ENCODE measurements at places on chromosomes 13 and 19. TPM values are rescaled to one million over a fixed set of nuclear protein-coding genes. Genes with fewer than 3 reads are reported as not detected.

DNA sequence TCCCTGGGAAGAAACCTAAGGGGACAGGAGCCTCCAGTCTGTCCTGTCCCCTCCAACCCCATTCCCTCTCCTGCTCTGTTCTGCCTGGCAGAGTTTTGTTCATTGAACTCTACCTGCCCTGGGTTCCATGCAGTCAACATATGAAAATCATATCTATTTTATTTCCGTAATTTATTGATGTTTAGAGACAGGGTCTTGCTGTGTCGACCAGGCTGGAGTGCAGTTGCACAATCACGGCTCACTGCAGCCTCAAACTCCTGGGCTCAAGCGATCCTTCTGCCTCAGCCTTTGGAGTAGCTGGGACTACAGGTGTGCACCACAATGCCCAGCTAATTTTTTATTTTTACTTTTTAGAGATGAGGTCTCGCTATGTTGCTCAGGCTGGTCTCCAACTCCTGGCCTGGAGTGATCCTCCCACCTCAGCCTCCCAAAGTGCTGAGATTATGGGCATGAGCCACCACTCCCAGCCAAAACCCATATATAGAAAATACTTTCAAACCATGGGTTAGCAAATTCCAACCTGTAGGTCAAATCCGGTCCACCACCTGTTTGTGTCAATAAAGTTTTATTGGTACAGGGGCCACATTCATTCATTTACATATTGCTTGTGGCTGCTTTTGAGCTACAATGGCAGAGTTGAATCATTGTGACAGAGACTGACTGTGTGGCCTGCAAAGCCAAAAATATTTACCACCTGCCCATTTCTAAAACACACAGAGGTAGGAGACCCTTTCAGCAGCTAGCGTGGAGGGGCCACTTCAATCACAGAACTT lies 39.3 kb downstream of the FBN3 start:
- H3K4me3 ChIP-seq, result no peak overlapping the region
- DNase-seq, result no peak
- no peaks in the 10 kb centered on the region for H3K27me3 ChIP-seq
- H3K27ac ChIP-seq, result no peak overlapping the region
- H3K36me3 ChIP-seq, result no peaks in the 10 kb centered on the region
- H3K4me1 ChIP-seq, result no peaks in the 10 kb centered on the region

DNA sequence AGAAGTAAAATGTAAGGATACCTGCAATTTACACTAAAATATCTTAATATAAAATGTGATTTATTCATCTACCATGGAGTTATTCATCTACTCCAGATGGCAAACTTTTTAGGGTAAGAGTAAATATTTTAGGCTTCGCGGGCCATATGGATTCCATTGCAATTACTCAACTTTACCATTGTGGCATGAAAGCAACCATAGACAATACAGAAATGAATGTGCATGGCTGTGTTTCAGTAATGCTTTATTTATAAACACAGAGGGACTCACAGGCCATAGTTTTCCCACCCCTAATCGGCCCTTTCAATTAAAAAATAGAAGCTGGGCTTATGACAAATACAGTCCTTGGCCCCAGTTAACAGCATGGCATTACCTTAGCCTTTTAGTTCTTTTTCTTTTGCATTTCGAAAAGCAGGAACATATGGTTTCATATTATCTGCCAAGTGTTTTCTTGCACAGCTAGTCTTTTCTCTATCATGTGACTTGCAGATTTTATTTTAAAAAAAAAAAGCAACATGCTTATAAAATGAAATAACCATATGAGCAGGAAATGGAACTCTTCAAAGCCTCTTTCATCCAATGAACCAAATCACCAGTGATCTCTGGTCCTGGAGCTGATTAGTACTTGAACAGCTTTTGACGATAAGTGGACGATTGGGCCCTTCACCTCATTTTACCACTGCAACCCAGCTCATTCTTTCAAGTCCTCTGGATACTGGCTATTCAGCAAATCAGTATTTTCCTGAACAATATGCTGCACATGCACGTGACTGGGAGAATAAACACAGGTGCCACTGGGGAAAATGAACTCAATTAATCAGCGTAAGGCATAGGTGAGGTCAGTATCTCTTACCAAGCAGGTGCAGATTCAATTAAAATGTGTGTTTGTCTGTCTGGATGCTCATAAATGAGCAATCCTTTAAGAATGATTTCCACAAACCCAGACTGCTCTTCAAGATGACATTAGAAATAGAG lies 63.9 kb downstream of the LHFPL6 start:
- H3K27me3 ChIP-seq, result no peaks in the 10 kb centered on the region
- no peak for DNase-seq
- H3K4me3 ChIP-seq, result no peak overlapping the region
- no peak overlapping the region for H3K27ac ChIP-seq
- H3K4me1 ChIP-seq, result no peaks in the 10 kb centered on the region
- no peaks in the 10 kb centered on the region for H3K36me3 ChIP-seq

DNA sequence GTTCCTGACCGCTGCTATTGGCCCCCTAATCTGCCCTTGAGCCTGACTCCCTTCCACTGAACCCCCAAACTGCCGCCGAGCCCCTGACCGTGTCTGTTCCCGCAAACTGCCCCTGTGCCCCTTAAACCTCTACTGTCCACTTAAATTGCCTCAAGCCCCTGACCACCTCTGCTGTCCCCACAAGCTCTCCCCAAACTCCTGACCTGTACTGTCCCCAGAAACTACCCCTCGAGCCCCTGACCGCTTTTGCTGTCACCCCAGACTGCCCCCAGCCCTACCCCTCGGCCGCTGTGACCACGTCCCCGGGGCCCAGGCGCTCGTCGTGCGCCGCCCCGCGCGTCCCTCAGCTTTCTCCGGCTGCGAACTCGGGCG lies 382 bp downstream of the ZNF77 start:
- DNase-seq, result no peak
- peak overlapping the region; percentile 65 for H3K4me3 ChIP-seq
- H3K27me3 ChIP-seq, result no peaks in the 10 kb centered on the region
- peaks cover 22% of the 10 kb centered on the region for H3K4me1 ChIP-seq
- H3K36me3 ChIP-seq, result peaks cover under 1% of the 10 kb centered on the region

The C1QTNF9B gene
- not detected for total RNA-seq

The C19orf38 gene
- total RNA-seq, result 0.36 TPM

The ODAD3 gene
- total RNA-seq, result not detected

The ATP11A gene
- total RNA-seq, result 50.2 TPM

The LHB gene
- not detected for total RNA-seq

All from CD4-positive, alpha-beta memory T cell (primary cell).